NAMALWA (cell line): ENCODE measurements at places on chromosomes 6 and 20.

DNA sequence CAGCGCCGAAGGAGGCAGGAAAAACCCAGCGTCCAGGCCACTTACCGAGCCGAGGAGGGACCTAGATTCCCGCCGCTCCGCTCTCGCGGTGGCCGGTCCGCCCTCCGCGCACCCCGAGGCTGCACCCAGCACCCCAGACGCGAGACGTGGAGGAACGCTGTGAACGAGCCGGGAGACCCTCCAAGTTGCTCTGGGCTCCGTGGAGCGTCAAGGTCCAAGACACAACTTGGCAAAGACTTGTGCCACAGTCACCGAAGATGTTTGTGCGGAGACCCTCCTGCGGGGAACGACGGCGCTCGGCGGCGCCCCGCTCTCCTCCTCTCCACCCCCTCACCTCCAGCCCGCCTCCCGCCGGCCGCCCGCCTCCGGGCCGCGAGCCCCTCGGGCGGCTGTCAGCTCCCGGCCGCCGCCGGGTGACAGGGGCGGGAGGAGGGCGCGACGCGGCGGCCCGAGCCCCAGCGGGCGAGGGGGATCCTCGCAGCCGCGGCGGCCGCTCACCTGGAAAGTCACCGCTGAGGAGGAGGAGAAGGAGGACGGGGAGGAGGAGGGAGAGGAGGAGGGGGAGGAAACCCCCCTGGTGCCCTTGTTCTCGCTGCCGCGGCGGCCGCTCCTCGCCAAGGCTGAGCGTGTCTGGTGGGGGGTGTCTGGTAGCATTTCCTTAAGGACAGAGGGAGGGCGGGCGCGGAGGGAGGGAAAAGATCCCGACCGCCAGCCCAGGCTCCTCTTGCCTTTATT lies 637 bp upstream of the HIVEP2 start:
- peak; percentile 76 for DNase-seq

GRCh38 chr6:35752330-35752729 lies 15.5 kb downstream of the ARMC12 start:
- DNase-seq: no peak

DNA sequence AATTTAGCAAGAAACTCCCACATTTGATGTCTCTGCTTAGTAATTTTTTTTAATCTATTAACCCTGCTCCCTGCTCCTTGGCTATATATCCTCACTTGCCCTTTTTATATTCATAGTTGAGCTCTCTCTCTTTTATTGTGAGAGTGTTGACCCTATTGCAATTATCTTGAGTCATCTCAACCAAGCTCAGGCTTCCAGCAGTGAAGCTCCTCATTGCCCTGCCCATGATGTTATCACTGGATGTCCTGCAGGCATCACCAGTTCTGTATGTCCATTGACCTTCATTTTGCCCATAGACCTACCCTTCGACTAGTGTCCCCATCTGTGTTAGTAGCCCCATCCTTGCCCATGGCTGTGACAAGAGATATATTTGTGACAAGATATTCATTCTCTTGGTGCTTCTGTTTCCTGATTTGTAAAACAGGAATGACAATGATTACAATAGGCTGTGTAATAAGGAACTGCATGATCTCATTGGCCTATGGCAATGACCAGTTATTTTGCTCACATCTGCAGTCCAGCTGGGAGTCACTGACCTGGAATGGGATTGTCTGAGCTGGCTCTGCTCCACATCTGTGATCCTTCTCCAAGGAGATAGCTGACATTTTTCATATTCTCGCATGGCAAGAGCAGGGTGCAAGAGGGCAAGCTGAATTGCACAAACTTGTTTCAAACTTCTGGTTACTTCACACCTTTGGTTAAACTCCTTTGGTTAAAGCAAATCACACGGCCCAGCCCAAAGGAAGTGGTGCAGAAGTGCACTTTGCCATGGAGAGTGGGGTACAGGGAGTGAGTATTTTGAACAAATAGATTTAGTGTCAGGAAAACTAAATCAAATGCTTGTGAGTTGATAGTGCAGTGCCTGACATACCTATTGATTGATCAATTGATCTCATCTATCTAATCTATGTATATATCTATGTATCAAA lies 47.7 kb upstream of the CST5 start:
- no peak for DNase-seq

GRCh38 chr6:75588948-75589347 lies 12.7 kb upstream of the SENP6 start:
- DNase-seq: no peak

DNA sequence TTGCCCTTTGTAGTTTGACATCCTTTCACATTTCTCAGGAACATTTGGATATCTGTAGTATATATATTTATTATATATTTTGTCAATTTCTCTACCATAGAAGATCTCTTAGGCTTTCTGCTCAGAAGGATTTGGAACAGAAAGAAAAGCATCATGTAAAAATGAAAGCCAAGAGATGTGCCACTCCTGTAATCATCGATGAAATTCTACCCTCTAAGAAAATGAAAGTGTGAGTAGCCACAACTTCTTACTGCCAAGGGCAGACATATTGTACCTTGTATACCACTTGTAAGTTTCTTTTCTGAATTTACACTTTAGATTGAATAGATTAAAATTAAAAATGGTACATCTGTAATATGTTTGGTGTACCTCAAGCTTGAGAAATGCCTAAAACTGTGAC lies 31.2 kb downstream of the TPX2 start:
- no peak for DNase-seq

DNA sequence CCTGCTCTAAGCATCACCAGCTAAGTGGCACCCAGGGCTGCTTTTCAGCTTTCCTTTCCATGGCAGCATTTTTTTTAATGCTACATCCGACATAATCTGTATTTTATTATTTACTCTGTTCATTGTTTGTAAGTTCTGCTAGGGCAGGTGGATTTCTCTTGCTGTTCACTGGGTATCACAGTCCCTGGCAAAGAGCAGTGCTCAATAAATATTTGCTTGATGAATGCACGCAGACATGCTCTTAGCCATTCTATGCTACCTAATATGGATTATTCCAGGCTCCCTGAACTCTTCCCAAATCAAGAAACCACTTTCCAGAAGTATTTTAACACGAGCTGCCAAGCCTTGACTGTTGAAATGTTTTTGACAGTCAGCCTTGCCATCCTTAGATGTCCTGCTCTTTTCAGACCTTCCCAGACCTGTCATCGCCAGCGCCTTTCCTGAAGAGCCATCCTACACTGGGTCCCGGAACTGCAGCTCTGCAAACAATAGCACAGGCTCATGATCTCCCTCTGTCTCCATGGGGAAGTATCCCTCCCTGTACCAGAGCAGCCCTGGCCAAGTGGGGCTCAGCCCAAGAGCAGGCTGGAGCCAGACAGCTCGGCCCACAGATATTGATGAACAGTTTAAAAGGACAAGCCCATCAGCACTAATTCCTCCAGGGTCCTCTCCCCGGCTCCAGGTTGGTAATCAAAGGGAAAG lies 136.5 kb upstream of the CDH4 start:
- no peak for DNase-seq

- DNase-seq: no peak
These were observed 5.7 kb downstream of the COMMD7 start for GRCh38 chr20:32737371-32738223.

GRCh38 chr6:141335477-141336273 lies 797.0 kb upstream of the GJE1 start:
- DNase-seq: no peak

GRCh38 chr20:41458761-41459160 lies 92.1 kb upstream of the EMILIN3 start:
- DNase-seq: no peak

GRCh38 chr20:11214256-11214840 lies 540.5 kb upstream of the JAG1 start:
- DNase-seq: no peak
